ENCODE measurements at places on chromosomes 13 and 19.
A peak's percentile ranks its signal among the peaks of the same experiment; 100 is the strongest.

- peaks cover 28% of the 10 kb centered on the region for H3K27me3 ChIP-seq
- no peak overlapping the region for H3K27ac ChIP-seq
- no peaks in the 10 kb centered on the region for H3K36me3 ChIP-seq
- H3K4me3 ChIP-seq: no peak overlapping the region
- H3K4me1 ChIP-seq: peaks cover 3% of the 10 kb centered on the region
- DNase-seq: no peak
Observed at GRCh38 chr13:73288596-73288995, 229.8 kb downstream of the KLF5 start.

- peaks cover 36% of the 10 kb centered on the region for H3K36me3 ChIP-seq
- peak overlapping the region; percentile 39 for H3K27ac ChIP-seq
- no peaks in the 10 kb centered on the region for H3K27me3 ChIP-seq
- H3K4me3 ChIP-seq: no peak overlapping the region
- no peak for DNase-seq
Observed at GRCh38 chr19:5253406-5254110, 87.1 kb downstream of the PTPRS start.

DNA sequence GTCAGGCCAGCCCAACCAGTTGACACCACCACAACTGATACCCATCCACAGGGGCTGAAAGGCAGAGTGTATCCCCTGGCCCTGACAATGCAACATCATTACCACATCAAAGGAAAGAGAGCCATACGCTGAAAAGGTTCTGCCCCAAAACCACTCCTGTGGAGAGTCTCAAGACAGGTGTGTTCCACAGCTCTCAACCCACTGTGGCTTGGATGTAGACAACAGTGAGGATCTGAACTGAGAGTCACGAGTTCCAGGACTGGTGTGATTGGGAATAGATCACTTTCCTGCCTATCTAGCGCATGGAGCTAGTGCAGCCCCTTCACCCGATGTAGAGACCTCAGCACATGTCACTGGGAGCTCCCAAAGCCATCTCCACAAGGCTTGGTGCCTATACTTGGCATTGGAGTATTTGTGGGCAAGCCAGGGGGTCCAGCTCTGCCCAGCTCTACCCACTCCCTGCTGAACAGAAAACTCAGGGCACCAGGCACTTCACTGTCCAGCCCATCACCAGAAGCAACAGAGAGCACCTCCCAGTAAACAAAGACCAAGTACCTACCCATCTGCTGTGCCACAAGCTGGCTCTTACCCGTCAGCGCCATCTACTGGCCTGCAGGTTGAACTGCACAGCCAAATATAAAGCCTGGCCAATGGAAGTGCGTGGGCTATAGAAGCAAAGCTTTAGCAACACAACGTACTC, 579.5 kb downstream of the UQCRFS1 start:
- H3K4me3 ChIP-seq: no peak overlapping the region
- H3K4me1 ChIP-seq: no peaks in the 10 kb centered on the region
- H3K27ac ChIP-seq: no peak overlapping the region

DNA sequence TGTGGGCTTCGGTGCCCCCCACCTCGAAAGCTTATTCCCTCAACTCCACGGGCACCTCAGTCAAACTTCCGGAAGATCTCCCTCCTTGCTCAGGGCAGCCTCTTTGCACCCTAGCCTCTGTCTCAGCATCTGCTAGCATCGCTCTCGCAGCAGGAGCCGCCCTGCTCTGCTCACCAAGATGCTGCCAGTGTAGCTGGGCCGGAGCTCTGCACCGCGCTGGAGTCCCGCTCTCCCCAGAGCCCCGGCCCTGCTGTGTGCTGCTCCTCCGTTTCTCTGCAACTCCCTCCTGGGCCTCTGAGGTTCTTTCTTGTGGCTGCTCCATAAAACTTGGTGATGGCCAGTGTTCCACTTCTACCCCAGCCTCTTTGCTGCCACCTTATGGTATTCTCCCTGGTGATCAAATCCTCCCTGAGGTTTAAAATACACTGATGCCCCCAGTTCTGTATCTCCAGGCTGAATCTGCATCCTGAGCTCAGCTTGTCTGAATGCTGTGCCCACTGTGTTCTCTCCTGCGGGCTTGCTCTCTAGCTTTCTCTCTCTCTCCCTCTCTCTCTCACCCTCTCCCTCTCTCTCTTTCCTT, 198.0 kb downstream of the UQCRFS1 start:
- no peaks in the 10 kb centered on the region for H3K36me3 ChIP-seq
- no peaks in the 10 kb centered on the region for H3K4me1 ChIP-seq
- peaks cover 21% of the 10 kb centered on the region for H3K27me3 ChIP-seq

- H3K27me3 ChIP-seq: no peaks in the 10 kb centered on the region
- H3K4me1 ChIP-seq: no peaks in the 10 kb centered on the region
- peak; percentile 57 for DNase-seq
- no peak overlapping the region for H3K27ac ChIP-seq
- no peak overlapping the region for H3K4me3 ChIP-seq
- no peaks in the 10 kb centered on the region for H3K36me3 ChIP-seq
Observed at GRCh38 chr13:113145911-113146598, 12.4 kb upstream of the PROZ start.

Data from osteocyte (in vitro differentiated cells).